Activated CD8-positive, alpha-beta memory T cell treated with anti-CD3 and anti-CD28 coated beads, Interleukin-2, amount 10 ng/mL, durations not matched to agents 7 days and 5 days (primary cell): ENCODE measurements at places on chromosomes 3 and 15.

- no peak for DNase-seq
Measured at GRCh38 chr3:44186111-44186672, 55.5 kb upstream of the TOPAZ1 start.

DNA sequence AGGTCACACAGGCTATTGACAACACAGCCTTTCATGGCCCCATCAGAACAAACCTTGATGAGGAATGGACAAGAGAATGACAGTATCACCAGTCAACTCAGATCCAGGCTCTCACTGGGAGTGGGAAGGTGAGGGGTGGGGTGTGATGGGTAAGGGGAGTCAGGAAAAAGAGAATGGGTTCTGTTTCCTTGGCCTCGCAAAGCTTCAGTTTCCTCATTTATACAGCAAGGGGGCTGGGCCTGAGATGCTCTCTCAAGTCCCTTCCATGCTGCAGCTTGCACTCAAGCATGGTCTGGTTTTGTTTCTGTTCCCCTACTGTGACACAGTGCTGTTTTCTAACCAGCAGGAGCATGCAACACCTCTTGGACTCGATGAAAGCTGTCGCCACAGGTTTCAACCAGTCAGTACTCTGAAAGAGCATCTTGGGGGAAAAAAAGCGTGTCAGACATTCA is 65.7 kb upstream of the IL12A start:
- DNase-seq, result no peak

DNA sequence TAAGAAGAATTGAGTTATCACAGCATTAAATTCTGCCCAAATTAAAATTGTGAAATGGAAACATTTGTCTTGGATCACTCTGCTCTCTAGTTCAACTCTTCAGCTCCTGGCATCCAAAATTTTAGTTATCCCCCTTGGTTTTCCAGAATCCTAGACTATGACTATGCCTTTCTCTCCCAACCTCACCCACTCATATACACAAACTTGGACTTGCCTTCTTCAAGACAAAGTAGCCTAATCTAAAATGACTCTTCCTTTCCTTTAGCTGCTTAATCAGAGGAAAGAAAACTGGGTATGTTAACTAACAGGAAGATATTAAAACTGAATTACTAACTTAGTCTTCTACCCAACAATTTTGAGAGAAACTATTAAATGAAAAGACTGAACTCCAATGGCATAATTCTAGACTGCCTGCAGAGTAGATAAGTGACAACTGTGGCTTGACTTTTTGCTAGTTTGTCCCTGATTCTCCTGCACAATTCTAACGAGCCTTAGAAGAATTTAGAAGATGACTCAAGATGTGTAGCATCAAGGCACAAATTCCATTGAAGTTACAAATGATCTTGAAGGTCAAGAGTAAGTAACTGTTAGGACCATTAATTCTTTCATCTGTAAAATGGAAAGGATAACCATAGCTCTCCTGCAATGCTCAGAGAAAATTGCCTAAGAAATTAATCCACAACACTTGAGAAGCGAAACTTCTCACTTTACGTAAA is 5.2 kb upstream of the GOLIM4 start:
- no peak for DNase-seq

DNA sequence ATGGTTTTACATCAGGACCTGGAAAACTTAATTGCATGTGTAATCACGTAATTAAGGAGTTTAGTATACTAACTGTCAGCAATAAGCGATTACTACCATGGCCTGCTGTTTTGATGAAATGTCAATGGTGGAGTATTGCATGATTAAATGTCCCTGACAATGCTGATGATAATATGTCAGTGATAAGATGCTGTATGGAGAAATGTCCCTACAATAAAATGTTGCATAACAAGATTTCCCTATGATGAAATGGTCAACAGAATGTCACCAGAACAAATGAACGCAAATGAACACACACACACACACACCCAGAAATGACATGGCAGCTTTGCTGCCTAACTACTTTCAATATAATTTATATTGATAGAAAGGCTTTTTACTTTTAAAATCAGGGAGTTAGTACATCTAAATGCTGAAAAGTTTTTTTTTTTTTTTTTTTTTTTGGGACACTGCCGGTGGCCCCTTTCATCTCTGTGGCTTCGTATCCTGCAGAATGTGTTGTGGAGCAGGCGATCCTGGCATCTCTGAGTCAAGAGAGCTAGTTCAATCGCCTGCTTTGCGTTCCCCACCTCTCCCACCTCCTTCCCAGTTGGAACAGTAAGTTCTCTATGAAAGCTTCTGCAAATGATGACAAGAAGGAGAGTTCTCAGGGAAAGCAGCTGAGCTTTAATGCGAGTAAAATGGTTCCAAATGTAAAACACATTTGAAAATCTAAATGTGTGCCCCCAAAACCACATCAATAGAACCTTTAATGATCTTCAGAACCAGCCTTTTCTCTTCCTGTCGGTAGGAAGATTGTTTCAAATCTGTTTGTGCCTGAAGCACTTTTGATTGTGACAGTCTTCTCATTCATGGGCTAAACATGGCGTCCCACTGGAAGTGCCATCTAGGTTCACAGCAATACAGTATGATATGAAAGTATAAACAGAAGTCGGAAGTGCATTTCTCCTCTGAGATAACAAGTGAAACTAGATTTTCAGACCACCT is 170.1 kb upstream of the GBE1 start:
- no peak for DNase-seq

DNA sequence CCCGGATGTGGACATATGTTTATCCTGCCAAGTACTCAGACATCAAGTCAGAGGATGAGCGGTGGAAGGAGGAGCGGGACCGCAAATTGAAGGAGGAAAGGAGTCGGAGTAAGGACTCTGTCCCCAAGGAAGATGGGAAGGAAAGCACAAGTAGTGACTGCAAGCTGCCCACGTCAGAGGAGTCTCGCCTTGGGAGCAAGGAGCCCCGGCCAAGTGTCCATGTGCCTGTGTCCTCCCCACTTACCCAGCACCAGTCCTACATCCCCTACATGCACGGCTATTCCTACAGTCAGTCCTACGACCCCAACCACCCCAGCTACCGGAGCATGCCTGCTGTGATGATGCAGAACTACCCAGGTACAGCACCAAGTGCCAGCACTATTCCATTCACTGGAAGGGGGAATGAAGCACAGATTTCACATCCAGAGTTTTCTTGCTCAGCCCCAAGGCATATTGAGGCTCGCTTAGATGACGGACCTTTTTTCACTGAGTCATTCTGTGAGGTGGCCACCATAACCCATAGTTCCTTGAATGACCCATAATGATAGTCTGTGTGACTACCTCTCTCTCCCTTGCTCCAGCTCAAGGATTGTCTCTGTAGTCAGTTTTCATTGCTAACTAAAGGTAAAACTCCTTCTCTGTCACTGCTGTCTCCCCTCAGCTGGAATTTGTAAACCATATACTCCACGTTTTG is 97.1 kb downstream of the RBPMS2 start:
- no peak for DNase-seq

DNA sequence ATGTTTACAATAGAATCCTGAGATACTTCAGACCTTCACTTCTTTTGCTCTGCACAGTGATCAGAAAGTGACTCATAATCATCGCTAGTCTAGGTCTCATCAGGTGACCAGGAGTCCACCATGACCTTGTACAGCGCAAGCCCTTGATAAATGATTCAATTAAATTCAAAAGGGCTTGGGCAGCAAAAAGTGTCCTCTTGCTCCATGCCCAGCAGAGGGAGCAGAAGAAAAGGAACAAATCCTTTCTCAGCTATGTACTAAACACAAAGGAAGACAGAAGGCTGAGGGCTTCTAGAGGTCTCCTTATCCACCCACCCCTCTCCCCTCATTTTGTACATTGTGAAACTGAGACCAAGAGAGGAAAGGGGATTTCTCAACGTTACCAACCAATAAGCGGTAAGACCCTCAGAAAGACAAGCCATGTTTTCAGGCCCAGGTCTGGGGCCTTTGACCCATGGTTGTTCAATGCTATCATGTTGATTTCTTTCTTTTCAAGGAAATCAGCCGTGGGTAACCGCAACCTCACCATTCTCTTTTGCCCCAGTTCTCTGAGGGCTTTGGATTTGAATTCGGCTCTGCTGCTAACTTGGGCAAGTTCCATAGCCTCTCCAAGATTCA is 74.8 kb downstream of the AQP9 start:
- no peak for DNase-seq
